NCI-H1105 (cell line): ENCODE measurements at places on chromosomes 3 and 15.

GRCh38 chr3:187798126-187798525 is 52.9 kb upstream of the BCL6 start:
- DNase-seq, result no peak

DNA sequence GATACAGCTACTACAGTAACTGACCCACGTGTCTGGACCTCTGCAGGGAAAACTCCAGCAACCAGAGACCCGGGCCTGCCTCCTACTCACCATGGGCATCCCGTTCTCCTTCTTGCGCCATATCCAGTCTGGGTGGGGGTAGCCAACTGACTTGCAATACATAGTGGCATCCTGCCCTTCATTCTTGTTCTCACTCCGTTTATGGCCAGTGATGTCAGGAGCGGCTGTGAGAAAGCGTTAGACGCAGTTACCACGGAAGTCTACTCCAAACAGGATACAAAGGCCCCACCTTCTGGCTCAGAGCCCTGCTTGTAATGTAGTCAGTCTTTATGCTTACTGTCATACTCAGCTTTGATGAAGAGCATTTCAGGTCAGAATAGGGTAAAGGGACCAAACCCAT is 59.6 kb downstream of the NPTN start:
- no peak for DNase-seq

GRCh38 chr3:72100080-72100511 is 315.1 kb upstream of the PROK2 start:
- DNase-seq, result no peak

DNA sequence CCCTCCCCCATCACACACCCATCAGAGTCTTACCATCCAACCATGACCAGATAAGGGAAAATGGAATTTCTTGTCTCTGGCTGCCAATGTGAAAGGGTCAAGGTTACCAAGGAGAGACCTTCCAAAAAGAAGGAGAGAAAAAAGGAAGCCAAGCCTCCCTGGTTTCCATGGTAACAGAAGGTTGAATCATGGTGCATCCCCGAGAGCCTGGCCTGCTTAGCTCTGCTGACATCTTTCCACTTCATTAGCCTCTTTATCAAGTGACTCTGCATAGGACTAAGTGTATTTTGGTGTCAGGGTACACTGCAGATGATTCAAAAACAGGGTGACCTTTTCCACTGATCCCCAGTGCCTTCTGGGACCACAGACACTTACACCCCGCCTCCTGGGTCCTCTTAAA is 225.7 kb upstream of the PPP2R3A start:
- DNase-seq, result no peak

DNA sequence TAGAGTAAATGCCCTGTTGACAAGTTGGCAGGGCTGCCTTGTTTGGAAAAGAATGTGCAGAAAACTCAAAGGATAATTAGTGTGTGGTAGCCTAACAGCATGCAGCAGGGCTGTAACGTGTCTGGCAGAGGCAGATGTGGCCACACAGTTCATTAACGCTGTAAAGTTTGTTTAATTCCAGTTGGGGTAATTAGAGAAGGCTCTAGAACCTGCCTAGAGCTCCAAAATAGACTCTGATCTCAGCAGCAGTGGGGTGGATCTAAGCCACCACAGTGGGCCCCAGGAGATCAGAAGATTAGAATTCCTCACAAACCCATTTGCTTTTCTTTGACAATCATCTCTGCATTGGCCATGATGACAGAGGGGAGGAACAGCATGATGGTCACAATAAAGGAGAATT is 65.1 kb upstream of the LEKR1 start:
- peak; percentile 30 for DNase-seq

GRCh38 chr3:16085884-16086608 is 88.4 kb upstream of the GALNT15 start:
- DNase-seq, result no peak

DNA sequence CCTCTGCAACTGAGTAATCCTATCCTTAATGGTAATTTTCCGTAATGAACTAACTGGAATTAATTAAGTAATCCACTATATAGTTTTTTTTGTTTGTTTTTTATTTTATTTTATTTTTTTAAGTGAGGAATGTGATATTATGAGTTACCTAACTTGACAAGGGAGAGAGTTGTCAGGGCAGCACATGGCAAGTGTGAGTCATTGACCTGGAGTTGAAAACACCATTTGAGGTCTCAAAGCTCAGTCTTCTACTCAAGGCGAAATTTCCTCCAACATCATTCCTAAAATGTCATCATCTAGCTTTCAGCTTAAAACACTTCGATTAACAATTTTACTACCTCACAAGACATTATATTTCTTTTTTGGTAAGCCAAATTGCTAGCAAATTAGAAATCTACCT is 87.8 kb downstream of the NECTIN3 start:
- no peak for DNase-seq

GRCh38 chr3:125460233-125460632 is 59.8 kb downstream of the SNX4 start:
- DNase-seq, result no peak

GRCh38 chr15:62145015-62145735 is 19.9 kb downstream of the C2CD4B start:
- no peak for DNase-seq

DNA sequence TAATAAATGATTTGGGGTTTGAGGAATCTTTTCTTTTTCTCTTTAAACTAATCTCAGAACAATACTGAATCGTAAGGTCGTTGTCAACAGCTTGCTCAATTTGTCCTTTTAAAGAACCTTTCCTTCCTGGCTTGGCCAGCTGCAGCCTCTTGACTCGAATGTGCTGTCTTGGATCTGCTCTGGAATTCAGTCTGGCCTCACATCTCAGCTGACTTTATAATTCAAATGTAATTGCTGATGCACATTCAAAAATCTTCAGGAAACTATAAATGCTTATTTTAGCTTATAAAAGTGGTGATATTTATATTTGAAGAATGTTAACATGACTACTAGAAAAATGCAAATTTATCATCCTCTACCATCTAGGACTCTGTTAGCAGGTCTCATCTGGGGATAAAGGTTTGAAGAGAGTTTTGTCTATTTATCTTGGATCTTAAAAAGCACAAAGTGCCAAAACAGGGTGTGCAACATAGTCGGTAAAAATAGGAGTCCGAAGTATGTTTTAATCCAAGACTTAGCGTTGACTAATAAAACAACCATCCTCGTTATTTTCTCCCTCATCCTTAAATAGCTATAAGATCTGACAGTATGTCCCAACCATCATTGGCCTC is 1035.2 kb downstream of the MCTP2 start:
- DNase-seq, result no peak

GRCh38 chr15:86691091-86691663 is 611.5 kb downstream of the AGBL1 start:
- no peak for DNase-seq

- DNase-seq, result no peak
These were observed 19.0 kb upstream of the EPHB3 start for GRCh38 chr3:184542577-184542976.

DNA sequence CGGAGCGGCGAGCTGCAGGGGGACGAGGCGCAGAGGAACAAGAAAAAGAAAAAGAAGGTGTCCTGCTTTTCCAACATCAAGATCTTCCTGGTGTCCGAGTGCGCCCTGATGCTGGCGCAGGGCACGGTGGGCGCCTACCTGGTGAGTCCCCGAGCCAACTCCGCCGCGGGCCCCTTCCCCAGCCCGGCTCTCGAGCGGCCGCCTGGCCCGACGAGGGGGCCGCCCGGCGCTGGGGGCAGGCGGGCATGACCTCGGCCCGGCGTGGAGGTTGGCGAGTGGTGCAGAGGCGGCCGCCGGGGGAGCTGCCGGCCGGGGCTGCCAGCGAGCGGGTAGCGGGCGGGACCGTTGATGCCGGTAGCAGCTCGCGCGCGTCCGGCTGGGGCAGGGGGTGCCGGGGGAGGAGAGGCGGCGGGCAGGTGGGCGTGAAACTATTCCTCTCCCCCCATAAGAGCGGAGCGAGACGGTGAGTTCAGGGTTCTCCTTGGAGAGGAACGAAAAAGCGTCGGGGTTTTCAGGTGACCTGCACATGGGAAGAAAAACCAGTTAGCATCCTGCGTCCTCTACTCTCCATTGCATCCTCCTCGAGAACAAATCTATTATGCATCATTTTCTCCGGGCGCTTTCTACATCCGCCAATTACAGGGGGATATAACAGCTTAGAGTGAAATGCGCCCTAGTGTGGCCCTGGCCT is 585 bp downstream of the SLCO3A1 start:
- peak; percentile 24 for DNase-seq

DNA sequence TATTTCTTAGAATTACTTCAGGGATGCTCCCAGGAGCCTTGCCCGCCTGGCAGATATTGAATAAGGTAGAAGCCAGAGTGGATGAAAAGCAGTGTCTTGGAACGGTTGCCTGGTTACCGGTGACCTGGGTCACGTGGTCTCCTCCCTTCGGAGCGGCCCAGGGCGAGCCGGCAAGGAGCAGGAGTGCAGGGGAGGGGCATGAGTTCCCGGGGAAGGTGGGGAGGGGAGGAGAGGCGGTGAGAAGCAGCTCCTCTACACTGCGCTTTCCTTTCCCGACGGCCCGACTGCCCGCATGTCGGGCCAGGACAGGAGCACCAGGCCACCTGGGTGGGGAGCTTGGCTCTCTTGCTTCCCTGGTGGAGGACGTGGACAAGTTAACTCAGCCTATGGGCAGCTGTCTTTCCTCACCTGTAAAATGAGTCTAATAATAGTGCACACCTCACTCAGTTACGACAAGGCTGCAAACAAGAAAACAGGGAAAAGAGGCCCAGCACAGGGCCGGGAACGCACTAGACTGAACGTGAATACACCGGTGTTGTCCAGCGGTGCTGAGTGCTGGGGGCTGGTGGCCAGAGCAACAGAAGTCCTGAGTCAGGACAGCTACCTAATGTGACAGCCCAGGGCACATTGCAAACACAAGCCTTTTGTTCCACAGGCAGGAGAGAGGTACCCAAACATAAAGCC is 198.3 kb downstream of the ADAMTS9 start:
- peak; percentile 80 for DNase-seq

- no peak for DNase-seq
These were observed 95.3 kb downstream of the TMCO5A start for GRCh38 chr15:38029736-38030135.

DNA sequence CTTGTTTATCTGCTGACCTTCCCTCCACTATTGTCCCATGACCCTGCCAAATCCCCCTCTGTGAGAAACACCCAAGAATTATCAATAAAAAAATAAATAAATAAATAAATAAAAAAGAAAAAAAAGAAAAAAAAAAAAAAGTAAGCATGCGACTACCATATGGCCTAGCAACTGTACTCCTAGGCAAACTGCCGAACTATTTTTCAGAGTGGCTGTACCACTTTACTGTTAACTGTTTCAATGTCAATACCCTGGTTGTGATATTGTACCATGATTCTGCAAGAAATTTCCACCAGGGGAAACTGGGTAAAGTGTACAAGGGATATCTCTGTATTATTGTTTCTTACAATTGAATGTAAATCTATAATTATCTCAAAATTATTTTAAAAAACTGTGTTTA is 41.3 kb upstream of the MAP4 start:
- DNase-seq, result no peak

DNA sequence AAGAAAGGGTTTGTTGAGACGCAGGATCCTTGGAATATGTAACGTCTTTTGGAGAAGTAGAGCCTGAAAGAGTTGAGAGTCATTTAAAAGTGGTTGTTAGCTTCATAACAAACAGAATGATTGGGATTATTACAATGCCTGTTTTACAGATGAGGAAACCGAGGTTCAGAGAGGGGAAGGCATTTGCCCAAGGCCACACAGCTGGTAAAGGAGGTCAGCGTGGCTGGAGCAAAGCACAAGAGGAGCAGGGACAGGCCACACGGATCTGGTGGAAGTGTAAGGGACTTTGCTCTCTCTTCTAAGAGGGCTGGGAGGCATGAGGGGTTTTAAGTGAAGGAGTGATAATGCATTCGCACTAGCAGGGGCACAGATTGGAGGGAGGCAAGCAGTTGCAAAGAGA is 6.2 kb upstream of the OXTR start:
- DNase-seq, result no peak

DNA sequence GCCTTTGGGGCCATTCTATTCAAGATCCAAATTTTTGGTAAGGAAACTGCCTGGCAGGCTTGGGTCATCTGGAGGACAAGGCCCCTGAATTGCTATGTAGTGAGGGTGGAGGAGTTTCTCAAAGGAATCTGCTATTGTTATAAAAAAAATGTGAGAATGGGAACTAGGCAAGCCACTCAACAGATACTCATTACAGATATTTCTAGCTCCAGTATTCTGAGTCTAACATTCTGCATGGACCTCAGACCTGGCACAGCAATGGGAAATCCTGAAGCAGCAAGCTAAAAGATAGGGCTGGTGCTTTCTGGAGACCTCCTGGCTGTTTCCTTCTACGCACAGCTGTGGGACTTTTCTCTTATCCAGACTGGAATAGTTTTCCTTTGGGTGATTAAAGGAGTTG is 430.7 kb upstream of the RBMS3 start:
- DNase-seq, result no peak
